ENCODE measurements at places on chromosomes 16 and 17. TPM values are rescaled to one million over a fixed set of nuclear protein-coding genes. Genes with fewer than 3 reads are reported as not detected.

The XPO6 gene
- 158 TPM for total RNA-seq

The HBZ gene
- total RNA-seq: not detected

The KRTAP1-1 gene
- not detected for total RNA-seq

The OTOP3 gene
- not detected for total RNA-seq

The FGF11 gene
- total RNA-seq: 0.67 TPM

The NPIPB6 gene
- total RNA-seq: 8.3 TPM

The SOST gene
- not detected for total RNA-seq

The PRR29 gene
- total RNA-seq: not detected

The FAM83G gene
- total RNA-seq: 22.9 TPM

The RAB37 gene
- not detected for total RNA-seq

The SRCIN1 gene
- total RNA-seq: 0.14 TPM

The LGALS9 gene
- total RNA-seq: 5.4 TPM

All from Karpas-422 (cell line).